CD4-positive, alpha-beta T cell treated with Interleukin-6 for 4 hours (primary cell): ENCODE measurements at places on chromosomes 12 and 14.

DNA sequence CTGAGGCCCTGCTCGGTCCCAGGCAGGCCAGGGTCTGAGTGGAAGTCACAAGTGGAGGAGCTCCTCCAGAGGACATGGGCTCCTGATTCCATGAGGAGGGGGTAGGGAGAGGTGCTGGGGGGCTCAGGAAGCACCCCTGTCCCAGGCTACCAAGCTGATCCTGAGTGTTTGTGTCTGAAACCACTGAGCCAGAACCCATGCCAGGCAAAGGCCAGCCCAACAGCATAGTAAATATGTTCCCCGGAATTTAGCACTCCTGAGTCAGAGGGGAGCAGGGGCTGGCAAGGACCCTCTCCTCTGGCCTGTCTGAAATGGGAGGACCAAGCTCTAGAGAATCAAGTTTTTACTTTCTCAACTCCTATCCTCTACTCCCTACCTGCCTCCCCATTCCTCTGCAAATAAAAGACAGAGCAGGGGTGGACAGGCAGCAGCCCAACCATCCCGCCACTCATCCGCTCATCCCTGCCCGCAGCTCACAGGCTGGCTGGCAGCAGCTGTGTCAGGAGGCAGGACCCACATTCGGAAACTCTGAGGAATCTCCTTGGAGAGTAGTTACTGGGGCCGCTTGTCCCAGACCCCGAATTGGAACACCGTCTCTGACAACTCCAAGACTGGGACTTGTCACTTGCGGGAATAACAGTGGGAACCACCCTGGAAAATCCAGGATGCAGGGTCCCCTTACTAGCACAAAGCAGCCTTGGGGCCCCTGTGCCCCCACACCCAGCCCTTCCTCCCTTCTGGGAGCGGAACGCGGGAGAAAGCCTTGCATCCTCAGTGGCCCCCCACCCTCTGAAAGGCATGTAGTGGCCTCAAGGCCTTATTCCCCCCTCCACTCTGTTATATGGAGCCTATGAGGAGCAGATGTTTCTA, 102.5 kb downstream of the ZFP36L1 start:
- DNase-seq, result no peak

GRCh38 chr12:69688471-69689427, 10.4 kb downstream of the BEST3 start:
- DNase-seq, result peak; percentile 29

DNA sequence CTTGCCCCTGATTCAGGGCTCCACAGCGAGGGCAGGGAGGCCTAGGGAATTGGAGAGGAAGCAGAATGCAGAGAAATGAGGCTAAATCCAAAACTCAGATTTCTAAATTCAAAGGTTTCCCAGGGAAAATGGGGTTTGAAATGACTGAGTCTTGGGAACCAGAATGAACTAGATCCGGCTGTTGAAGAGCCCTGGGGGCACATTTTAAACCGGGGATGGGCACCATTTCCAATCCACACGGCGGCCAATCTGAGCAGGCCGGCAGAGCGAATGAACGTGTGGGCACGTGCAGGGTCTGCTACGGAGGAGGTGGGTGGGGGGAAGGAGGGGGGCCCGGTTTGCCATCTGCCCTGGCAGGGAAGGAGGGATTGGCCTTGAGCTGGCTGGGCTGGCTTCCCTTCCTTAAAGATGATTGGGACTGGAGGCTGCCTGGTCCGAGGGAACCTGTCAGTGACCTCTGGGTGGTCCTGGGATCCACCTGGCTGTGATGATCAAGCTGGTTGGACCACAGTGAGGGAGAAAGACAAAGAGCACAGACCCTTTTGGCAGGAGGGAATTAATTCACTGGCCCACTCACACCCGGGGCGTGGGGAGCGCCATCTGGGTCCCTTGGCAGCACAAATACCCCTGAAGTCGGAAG, 161.0 kb downstream of the RBM19 start:
- DNase-seq, result no peak

GRCh38 chr12:125137766-125138344, 72.6 kb downstream of the AACS start:
- DNase-seq, result no peak

GRCh38 chr14:36275741-36276140, 44.7 kb downstream of the MBIP start:
- DNase-seq, result no peak

- DNase-seq, result no peak
Measured at GRCh38 chr14:97215263-97215969, 418.2 kb downstream of the VRK1 start.

- peak; percentile 88 for DNase-seq
Measured at GRCh38 chr12:52006726-52007157, at the start of gene TAMALIN. TSS of gene TAMALIN (plus strand) at chr12:52006946. CDS start at chr12:52007020, 74 bp downstream.

GRCh38 chr12:51004504-51004903, 21.7 kb downstream of the SLC11A2 start:
- no peak for DNase-seq

DNA sequence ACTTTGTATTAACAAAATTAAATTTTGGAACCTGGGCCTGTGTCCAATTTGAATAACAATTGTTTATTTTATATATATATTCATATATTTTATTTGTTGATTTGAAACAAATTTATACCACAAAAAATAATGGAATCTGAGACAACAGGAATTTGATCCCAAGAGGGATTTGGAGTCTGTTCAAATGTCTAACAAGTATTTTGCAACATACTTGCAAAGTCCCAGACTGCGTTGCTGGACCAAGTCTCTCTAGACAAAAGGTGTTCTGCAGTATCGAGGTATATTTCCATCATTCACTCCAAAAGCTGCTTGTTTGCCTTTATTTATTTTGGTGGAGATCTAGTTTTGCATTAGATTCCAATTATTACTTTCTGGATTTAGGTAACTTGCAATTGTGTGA, 68.7 kb upstream of the PTPRR start:
- no peak for DNase-seq

- DNase-seq, result no peak
Measured at GRCh38 chr14:70995671-70996070, 88.4 kb downstream of the PCNX1 start.

DNA sequence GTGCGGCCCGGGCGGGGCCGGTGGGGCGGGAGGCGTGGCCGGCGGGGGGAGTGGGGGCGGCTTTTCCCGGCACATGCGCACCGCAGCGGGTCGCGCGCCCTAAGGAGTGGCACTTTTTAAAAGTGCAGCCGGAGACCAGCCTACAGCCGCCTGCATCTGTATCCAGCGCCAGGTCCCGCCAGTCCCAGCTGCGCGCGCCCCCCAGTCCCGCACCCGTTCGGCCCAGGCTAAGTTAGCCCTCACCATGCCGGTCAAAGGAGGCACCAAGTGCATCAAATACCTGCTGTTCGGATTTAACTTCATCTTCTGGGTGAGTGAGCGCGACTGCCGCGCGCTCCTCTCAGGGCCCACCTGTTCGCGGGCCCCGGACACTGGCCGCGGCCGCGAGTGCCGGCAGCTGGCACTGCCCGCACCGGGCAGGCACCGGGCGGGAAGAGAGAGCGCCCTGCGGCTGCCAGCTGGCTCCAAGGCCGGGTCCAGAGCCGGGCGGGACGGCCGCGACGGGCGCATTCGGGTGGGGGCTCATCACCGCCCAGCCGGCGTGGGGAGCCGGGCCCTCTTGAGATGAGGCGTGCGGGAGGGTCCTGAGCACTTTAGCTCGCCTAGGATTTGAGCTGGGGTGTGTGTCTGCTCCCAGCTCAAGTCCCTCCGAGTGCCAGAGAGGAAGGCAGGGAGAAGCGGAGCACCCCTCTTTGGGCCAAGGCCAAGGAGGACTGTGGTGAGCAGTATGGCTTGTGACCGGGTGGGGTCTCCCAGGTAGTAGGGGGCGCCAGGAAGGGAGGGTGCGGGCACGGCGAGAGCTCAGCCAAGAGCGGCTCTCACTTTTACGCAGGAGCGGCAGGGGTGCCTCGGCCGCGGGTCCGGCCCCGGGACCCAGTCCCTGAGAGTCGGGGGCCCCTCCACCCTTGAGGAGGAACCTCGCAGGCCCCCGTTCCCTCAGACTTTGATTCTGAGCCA, at the start of gene CD9:
Gene CD9, plus strand, starts transcription at position 145 of the 957 bp plus-strand sequence. Its CDS starts 100 bp downstream, at position 245.
- peak; percentile 53 for DNase-seq

DNA sequence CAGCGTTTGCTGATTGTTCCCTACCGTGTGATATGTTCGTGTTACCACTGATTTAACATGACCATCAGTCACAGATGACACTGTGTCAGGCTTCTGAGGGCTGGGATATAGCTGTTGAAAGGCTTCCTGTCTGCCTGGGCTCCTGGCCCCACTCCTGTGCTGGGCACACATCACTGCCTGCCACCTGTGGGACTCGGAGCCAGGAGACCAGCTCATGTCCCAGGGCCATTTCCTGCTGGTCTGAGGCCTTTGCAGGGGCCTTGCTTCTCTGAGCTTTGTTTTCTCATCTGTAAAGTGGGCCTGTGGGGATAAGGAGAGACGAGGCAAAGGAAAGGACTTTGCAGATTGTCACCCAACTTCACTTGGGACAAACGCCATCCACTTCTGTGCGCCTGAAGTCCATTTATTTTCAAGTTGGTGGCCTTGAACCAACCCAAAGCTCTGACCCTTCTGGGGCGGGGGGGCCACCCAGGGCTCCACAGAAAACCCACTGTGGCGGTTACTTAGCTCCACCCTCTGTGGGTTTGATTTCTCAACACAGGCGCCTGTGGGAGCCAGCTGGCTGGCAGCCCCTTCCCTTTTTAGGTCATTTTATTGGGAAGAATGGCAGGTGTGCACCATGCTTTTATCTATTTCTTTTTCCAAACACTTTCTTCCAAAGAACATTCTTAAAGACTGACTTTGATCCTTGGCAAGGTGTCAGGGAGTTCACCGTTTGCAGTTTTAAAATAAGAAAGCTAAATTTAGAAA, 54.1 kb downstream of the BEGAIN start:
- no peak for DNase-seq

GRCh38 chr12:124906606-124907261, 7.7 kb downstream of the UBC start:
- DNase-seq, result peak; percentile 91

DNA sequence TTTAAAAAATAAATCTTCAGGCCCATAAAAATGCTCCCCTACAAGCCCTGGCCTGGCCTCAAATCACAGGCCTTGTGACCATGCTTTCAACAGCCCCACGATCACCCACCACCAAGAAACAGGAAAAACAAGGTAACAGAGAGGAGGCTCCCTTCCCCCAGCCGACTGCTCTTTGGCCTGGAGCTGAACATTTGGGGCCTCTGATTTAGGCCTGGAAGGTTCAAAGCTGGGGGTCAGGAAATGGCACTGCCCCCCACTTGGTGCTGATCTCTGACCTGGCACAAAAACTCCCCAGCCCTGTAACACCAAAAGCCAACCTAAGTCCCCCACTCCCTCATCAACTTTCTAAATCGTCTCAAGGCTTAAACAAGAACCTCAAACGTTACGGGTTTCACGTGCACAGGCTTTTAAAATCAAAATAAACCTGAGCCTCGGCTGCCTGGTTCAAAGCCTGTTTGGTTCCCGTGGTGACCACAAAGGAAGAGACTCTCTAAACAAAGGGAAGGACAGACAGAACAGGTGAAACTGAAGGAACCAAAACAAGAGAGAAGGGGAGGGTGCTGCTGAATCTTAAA, 9.0 kb downstream of the ACTN1 start:
- peak; percentile 73 for DNase-seq

DNA sequence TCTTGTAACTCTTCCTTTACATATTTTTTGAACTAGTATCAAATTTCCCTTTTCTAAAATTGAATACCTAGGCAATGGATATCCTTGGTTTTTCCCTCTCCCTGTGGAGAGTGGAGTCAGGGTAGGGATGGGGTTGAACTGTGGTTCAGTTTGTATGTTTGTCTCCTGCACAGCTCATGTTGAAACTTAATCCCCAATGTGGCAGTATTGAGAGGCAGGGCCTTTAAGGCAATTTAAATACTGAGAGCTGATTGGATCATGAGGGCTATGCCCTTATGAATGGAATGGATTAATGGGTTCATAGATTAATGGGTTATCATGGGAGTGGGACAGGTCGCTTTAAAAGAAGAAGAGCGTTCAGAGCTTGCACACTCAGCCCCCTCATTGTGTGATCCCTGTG, 127.2 kb upstream of the RGS6 start:
- no peak for DNase-seq

DNA sequence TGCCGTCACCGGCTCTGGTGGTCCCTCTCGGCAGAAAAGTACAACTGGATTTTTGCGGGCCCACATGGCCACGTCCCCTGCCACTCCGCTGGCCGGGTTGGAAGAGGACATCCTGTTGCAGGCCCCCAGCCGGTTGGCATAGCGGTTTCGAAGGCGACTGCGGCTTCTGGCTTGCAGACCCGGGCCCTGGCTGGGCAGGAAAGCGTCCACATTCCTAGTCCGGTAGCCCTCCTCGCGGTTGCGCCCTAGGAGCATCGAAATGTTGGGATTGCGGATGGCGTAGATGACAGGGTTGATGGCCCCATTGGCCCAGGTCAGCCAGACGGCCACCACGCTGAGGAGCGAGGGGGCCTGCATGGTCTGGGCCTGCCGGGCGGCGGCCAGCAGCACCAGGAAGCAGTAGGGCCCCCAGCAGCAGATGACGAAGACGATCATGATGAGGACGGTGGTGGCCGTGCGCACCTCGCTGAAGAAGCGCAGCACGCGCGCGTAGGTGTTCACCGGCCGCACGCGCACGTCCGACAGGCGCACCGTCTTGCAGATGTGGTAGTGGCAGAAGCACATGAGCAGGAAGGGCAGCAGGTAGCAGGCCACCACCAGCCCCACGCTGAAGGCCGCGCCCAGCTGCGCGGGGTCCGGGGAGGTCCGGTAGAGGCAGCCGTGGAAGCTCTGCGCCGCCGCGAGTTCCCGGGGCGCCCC, 1.2 kb downstream of the GPR135 start:
- DNase-seq, result peak; percentile 28
